Amniotic epithelial cell (primary cell): ENCODE measurements at places on chromosomes 1 and 21.
A peak's percentile ranks its signal among the peaks of the same experiment; 100 is the strongest.

DNA sequence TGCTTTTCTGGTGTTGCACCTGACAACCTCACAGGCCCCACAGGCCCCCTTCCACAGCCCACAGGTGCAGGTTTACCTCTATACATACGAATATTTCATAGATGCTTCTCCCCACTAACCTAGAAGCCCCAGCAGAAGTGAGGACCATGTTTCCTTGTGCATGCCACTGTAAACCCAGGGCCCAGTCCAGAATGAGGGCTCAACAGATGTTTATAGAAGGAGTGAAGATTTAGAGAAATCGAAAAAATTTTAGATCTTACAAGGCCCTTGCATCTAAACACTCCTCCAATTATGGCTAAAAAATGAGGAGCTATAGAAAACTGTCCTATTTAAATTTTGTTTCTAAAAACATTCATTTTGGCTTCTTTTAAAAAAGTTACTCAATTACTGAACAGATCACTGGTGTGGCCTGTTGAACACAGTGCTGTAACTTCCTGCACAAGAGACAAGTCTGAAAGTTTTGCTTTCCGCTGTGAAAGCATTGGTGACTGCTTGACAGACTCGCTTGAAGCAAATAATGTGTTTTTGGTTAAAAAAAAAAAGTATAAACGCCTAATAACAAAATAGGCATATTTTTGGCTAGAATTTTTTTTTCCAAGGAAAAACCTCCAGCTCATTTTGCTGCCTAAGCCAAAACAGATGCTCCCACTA, 1.2 kb downstream of the ABCB10 start:
- DNase-seq: peak; percentile 19

- peak; percentile 4 for DNase-seq
Observed at GRCh38 chr1:154326546-154327465, 1.5 kb downstream of the ATP8B2 start.

DNA sequence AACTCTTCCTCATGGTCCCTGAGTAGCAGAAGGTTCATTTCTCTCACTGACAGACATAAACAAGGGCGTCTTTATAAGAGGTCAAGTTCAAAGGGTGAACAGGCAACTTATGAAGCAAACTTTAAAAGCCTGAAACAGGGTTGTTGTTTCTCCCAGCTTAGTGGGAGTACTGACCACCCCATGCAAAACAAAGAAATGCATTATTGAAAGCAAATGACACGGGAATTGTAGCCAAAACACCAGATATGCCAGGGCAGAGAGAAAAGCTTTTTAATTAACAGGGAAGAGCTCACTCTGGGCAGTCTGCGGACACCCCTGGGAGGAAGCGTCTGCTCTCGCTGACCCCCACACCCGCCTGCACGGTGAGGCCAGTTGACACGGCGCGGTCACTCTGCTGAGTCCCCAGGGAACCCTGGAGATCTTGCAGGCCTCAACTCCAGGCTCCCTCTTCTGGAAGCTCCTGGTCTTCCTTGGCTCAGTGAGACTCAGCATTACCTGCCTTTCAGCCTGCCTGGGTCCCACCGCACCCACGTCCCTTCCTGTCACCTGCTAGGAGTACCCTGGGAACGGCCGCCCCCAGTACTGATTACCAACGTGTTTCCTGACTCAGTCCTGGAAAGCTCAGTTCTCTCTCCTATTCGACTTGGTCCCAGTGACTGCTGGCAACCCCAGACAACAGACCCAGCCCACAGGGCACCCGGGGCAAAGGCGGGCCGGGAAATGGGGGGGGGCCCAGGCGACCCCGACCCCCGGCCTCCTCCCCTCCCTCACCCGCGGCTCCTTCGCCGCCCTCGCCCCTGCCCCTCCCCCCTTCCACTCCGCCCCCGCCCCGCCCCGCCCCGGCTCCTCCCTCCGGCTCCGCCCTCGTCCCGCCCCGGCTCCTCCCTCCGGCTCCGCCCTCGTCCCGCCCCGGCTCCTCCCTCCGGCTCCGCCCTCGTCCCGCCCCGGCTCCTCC, 972 bp downstream of the CFAP410 start:
- peak; percentile 29 for DNase-seq

GRCh38 chr1:107776900-107777663, 187.9 kb downstream of the VAV3 start:
- DNase-seq: no peak

DNA sequence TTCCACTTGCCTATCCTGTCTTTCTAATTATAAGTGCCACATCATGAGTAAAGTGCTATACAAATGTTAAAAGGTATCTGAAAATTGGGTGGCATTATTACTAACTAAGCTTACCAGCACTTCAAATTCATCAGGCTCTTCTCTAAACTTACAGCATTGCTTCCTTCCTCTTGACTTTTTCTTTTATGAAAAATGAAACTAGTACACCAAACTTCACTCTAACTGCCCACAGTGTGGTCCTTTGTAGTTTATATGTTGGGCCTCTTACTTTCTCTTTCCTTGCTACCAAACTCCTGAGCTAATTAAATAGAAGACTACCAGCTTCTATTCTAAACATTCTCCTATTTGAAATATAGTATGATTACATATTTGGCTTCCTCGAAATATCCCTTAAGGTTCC, 81.8 kb downstream of the NOTCH2 start:
- DNase-seq: no peak

DNA sequence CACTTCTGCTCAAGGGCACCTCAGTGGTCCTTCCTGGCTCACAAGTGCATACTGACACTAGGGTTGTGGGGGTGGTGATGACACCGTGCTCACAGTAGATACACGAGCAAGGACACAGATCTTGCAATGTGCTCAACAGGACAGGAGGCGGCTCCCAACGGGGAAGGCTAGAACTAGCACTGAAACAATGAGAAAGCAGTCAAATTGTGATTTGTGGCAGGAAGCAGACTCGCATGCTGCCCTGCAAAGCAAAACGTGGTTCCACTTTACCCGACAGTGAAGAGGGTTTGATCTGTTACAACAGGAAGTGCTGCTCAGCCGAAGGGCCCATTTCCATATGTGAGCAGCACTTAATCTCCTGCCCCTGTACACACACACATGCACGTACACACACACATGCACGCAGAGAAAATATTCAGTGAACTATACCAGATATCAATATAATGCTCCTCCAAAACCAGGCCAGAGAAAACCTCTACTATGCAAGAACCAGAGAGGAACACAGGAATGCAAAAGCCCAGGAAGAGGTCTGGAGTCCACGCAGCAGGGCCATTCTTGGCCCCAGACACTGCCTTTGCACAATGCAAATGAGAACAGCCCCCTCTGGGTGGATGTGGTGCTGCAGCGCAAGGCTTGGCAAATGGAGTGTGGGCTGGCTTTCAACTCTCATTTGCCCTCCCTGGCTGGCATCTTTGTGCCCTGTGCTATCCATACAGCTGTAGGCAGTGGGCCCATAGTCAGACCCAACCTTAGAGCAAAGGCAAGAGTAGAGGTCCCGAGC, 47.1 kb downstream of the KANK4 start:
- no peak for DNase-seq

DNA sequence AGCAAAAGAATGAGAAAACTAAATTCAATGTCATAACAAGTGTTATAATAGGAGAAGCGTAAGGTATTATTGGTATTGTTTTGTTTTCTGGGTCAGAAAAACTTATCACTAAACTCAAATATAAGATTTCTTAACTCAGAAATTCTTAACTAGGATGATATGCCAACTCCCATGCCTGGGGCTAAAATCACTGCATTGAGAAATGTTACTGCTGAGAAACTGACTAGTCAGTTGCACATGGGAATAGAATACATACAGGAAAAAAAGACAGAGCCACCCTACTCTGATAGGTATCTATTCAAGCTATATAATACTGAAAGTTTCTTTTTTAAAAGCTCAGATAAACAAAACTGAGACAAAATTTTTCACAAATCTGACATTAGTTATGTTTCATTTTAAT, 56.3 kb downstream of the PRPF38A start:
- DNase-seq: peak; percentile 23

DNA sequence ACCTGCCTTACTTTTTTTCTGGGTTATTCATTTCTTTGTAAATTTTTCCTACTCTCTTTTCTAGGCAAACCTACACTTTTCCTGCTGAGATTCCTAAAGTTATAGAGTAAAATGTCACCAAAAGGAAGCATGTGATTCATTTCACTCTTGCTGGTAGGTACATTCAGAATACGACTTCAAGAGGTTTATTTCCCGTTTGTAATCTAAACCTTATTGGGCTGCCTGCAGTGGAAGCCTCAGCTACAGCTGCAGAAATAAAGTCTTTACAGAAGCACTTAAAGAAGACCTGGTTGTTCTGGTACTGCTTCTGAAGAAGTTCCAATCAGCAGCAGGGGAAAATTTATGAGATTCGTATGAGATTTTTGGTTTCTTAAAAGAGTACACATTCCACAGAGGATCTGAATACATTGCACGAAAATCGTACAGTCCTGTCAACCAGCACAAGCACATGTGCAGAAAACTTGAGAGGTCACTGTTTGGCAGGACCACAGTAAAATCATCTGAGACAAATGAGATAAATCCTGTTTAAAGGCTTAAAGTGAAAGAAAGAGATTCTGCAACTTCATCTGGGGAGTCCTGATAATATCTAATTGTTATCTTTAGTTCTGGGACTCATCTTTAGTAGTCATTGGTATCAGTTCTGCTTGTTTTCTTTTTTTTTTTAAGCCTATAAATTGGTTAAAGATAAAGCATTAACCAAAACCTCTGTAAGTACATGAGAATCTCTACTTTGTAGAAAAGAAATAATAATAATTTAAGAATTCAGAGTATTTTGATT, 109.9 kb upstream of the ADGRL2 start:
- DNase-seq: no peak

GRCh38 chr1:61976566-61976965, 218.1 kb upstream of the L1TD1 start:
- DNase-seq: no peak

GRCh38 chr1:110112143-110112542, at the start of gene UBL4B:
Gene UBL4B, plus strand, starts transcription at chr1:110112443. Its CDS starts 92 bp downstream, at chr1:110112535.
- no peak for DNase-seq

- DNase-seq: no peak
Observed at GRCh38 chr1:37373413-37373812, 101.0 kb upstream of the ZC3H12A start.

GRCh38 chr21:27158967-27159366, 192.1 kb upstream of the ADAMTS5 start:
- DNase-seq: no peak

GRCh38 chr21:17460094-17460493, 52.7 kb upstream of the CXADR start:
- peak; percentile 49 for DNase-seq

DNA sequence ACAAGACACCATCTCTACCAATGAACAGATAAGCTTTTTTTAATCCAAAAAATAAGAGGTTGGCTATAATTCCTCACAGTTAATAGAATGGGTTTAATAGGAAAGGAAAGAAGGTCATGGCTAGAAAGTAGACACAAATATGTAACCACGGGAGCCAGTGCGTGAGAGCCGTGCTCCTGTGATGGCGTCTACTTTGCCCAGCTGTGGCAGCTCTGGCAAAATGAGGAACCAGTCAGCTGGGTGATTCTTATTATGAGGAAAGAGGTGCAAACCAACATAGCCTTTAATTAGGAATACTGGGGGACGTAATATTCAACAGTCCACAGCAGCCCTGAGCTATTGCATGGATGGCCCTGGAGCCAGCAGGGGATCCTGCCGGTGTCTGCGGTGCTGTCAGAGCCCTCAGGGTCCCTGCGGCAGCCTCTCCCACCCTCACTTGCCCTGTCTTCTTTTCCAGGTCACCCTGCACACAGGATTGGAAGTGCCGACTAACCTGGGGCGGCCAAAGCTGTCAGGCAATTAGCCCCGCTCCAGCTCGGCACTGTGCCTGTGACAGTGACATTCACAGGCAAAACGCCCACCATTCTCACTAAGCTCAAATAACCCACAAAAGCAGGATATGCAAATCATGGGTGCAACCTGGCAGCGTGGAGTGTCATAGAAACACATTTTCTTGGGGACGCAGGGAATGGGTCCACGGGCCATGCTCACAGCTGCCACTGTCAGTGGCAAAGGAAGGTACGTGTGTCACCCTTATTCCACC, 25.9 kb upstream of the GNPAT start:
- DNase-seq: no peak

DNA sequence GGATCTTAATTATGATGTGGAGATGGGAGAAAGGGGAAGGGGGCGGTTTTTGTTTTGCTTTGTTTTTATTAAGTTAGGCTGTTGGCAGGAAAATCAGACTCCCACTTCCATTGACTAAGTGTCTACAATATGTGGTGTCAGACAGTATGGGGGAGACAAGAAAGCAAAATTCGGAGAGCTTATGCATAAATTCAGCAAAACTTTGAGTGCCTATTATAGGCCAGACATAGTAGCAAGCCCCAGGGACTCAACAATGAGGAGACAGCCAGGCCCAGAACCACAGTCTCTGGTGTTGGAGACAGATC, 835 bp upstream of the TSPAN2 start:
- no peak for DNase-seq

DNA sequence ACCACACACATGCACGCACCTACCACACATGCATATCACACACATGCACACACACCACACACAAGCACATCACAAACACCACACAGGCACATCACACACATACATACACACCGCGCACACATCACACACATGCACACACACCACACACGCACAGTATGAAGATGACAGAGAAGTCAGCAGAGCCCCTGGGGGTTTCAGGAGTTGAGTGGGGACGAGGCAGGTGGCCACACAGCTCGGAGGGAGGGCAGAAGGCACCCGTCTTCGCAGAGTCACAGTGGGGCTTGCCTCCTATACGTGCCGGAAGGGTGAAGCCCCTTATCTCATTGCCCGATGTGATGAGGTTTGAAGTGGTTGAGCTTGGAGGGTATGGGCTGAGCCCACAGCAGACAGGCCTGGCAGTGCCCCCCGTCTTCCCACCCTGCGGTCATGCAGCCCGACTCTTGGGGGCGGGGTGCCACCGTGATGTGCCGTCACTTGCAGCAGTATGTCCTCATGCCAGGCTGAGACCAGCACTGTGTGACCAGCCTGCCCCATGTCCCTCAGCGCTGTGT, 9.9 kb downstream of the PDE9A start:
- no peak for DNase-seq
